ENCODE measurements at places on chromosomes 6 and 20.
A peak's percentile ranks its signal among the peaks of the same experiment; 100 is the strongest.

- peak; percentile 62 for DNase-seq
Observed at GRCh38 chr6:115838763-115839401, 221.8 kb downstream of the FRK start.

- no peak for DNase-seq
Observed at GRCh38 chr6:53830366-53830765, 35.6 kb downstream of the LRRC1 start.

DNA sequence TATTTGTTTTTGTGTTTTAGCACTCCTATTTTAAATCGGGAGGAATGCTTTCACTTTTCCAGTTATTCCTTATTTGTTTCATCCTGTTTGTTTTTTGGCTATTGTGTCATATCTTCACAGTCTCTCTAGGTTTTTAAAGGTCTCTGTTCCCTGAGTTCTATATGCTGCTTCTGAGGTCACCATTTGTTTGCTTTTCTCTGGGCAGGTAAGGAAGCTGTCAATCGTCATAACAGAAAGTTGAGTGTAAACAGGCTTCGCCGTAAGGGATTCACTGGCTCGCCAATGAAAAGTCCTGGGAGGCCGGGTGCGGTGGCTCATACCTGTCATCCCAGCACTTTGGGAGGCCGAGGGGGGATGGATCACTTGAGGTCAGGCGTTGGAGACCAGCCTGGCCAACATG is 48.7 kb upstream of the RPS6KA2 start:
- no peak for DNase-seq

- peak; percentile 29 for DNase-seq
Observed at GRCh38 chr6:7526755-7527154, 14.7 kb upstream of the DSP start.

DNA sequence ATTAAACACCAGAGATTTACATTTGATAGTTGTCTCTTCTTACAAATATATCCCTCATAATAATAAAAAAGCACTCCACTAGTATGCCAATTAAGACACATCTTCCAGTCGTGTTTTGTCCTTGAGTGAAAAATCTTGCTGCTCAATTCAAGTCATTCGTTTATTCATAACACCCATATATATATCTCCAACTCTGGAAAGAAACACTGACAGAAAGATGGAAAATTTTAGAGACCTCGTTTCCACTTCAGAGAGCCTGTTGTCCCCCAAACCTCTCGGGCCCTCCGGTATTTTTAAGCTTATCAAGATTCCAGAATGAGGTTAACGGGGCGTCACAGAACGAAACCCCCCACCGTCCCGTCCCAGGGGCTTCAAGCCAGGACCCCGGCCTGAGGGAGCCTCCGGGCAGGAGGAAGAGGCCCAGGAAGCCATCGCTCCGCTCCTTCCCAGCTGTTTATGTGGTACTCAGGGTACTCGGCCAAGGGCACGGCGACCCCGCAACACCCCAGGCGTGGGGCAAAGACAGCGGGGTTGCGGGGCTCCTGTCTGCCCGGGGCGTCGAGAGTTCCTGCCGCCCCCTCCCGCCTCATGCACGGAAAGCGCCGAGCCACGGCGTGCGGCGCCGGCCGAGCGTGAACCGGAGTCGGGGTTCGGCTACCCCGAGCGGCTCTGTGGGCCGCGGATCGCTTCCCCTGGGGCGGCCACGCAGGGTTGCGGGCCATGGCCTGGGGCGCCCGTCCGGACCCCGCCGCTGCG is 623 bp upstream of the SNX9 start:
- DNase-seq, result no peak
